ENCODE measurements at places on chromosomes 3 and 15.
A peak's percentile ranks its signal among the peaks of the same experiment; 100 is the strongest.

DNA sequence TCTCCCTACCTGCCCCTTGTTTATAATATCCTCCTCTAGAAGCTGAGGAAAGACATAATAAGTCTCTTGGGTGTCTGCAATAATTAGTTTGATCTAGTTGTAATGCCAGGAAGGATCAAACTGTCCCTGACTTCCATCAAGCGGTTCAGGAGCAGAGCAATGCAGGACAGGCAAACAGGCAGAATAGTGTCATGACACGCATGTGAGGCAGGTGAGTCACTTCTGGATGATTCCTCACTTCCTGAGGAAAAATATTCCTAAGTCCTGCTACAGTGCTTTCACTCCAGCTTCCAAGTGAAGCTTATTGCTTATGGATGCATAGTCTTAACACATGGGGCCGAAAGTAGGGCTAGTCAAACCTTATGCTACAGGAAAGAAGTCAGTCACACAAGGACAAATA, 85.8 kb downstream of the GREM1 start:
- no peak for DNase-seq

- no peak for DNase-seq
Measured at GRCh38 chr3:122519693-122520092, 5.0 kb upstream of the KPNA1 start.

GRCh38 chr3:15310491-15311370, 21.7 kb downstream of the SH3BP5 start:
- peak; percentile 64 for DNase-seq

DNA sequence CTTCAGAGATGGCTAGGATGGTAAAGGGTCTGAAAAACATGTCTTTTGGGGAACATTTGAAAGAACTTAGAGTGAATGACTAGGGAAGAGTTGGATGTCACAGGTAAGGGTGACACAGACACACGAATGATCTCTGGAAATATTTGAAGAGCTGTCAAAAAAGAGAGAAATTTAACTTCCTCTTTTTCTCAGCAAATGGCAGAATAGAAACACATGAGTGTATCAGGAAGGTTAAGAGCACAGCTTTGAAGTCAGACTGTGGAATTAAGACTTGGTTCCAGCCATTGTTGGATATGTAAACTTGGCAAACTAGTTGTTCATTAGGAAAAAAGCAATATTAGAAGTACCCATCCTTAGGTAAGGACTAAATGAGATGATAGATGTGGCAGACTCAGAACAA, 117.7 kb downstream of the IMPG2 start:
- DNase-seq: no peak

All from activated CD8-positive, alpha-beta T cell treated with anti-CD3 and anti-CD28 coated beads, Interleukin-2, amount 10 ng/mL, durations not matched to agents 7 days and 5 days (primary cell).